ENCODE measurements at places on chromosomes 7 and 10. TPM values are rescaled to one million over a fixed set of nuclear protein-coding genes. Genes with fewer than 3 reads are reported as not detected.

Gene MPLKIP
- total RNA-seq = 44.1 TPM

Gene COA1
- 86.4 TPM for total RNA-seq

Gene UPF2
- total RNA-seq = 16.2 TPM

Gene GIMAP5
- not detected for total RNA-seq

Gene MSMB
- not detected for total RNA-seq

Gene SOSTDC1
- total RNA-seq = not detected

Gene PNLIPRP3
- not detected for total RNA-seq

Gene CNOT4
- 10.8 TPM for total RNA-seq

Gene POLD2
- 131 TPM for total RNA-seq

Gene PMS2
- 12.9 TPM for total RNA-seq

Gene COL13A1
- total RNA-seq = 0.33 TPM

Gene LIPF
- not detected for total RNA-seq

Gene SMIM30
- total RNA-seq = 34.0 TPM

Gene PLEKHS1
- 0.07 TPM for total RNA-seq

Gene POU6F2
- not detected for total RNA-seq

Gene HKDC1
- total RNA-seq = 21.3 TPM

Gene HMX2
- 0.15 TPM for total RNA-seq

Gene UNCX
- total RNA-seq = 0.09 TPM

Gene BLNK
- not detected for total RNA-seq

Gene SH2D4B
- not detected for total RNA-seq

Gene HIPK2
- total RNA-seq = 23.3 TPM

Gene RGR
- total RNA-seq = not detected

Gene SFTPD
- 0.22 TPM for total RNA-seq

Gene ZNF736
- total RNA-seq = not detected

Gene STK31
- 1.2 TPM for total RNA-seq

Gene EBF3
- 0.11 TPM for total RNA-seq

Gene FRMD4A
- 4.5 TPM for total RNA-seq

Gene CYP3A7
- not detected for total RNA-seq

Gene KCP
- 0.18 TPM for total RNA-seq

Gene ACTL6B
- not detected for total RNA-seq

Gene TMEM178B
- 1.1 TPM for total RNA-seq

Gene AMPH
- total RNA-seq = not detected

Gene LIPJ
- total RNA-seq = not detected

Gene CCDC201
- not detected for total RNA-seq

Data from A549 treated with RU486 at 1 μM for 4 hours (cell line).